ENCODE measurements at places on chromosomes 2 and 18.
A peak's percentile ranks its signal among the peaks of the same experiment; 100 is the strongest.

GRCh38 chr18:79465392-79465991 lies 69.8 kb downstream of the NFATC1 start:
- no peak overlapping the region for H3K27ac ChIP-seq
- DNase-seq: no peak
- no peaks in the 10 kb centered on the region for H3K4me1 ChIP-seq
- no peaks in the 10 kb centered on the region for H3K27me3 ChIP-seq

DNA sequence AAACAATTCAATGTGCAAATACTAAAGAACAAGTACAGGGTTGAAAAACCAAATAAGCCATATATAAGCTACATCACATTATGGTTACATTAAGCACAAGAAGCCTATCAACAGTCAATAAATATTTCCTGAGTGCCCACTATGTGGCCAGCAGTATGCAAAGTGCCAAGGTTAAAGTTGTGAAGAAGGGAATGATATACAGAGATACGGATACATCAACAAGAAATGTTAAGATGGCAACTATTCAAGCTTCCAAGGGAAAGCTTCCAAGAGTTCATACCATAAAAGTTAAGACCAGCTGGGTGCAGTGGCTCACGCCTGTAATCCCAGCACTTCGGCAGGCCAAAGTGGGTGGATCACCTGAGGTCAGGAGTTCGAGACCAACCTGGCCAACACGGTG lies 14.0 kb downstream of the DYM start:
- no peak overlapping the region for H3K4me3 ChIP-seq
- no peak for DNase-seq
- no peak overlapping the region for H3K27ac ChIP-seq
- H3K36me3 ChIP-seq: no peaks in the 10 kb centered on the region
- no peaks in the 10 kb centered on the region for H3K4me1 ChIP-seq

DNA sequence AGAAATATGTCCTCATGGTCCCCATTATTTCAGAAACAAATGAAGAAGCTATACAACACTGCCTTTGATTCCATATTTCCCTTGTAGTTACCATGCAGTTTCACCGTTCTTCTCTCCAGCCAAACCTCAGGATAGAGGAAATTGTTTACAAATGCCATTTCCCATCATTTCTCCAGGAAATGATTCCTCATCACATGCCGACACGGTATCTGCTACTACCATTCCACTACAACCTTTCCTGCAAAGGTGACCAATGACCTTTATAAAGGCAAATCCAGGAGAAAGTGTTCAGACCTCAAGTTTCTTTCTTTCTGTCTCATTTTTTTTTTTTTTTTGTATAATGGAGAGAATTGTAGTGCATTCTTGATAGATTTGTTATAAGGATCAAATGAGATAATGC lies 460.8 kb upstream of the CDH20 start:
- DNase-seq: no peak
- H3K27ac ChIP-seq: no peak overlapping the region
- peaks cover 13% of the 10 kb centered on the region for H3K27me3 ChIP-seq
- H3K4me3 ChIP-seq: no peak overlapping the region
- no peaks in the 10 kb centered on the region for H3K36me3 ChIP-seq

GRCh38 chr18:13801260-13801601 lies 22.7 kb upstream of the MC5R start:
- H3K4me3 ChIP-seq: peak overlapping the region; percentile 22
- no peak overlapping the region for H3K27ac ChIP-seq
- H3K27me3 ChIP-seq: no peaks in the 10 kb centered on the region
- no peaks in the 10 kb centered on the region for H3K36me3 ChIP-seq
- peaks cover 16% of the 10 kb centered on the region for H3K4me1 ChIP-seq

GRCh38 chr18:55100817-55101457 lies 141.7 kb upstream of the CCDC68 start:
- H3K36me3 ChIP-seq: no peaks in the 10 kb centered on the region
- H3K4me1 ChIP-seq: peaks cover 12% of the 10 kb centered on the region
- no peak overlapping the region for H3K27ac ChIP-seq
- H3K27me3 ChIP-seq: no peaks in the 10 kb centered on the region
- no peak overlapping the region for H3K4me3 ChIP-seq
